ENCODE measurements at places on chromosomes 1 and 21.
A peak's percentile ranks its signal among the peaks of the same experiment; 100 is the strongest.

DNA sequence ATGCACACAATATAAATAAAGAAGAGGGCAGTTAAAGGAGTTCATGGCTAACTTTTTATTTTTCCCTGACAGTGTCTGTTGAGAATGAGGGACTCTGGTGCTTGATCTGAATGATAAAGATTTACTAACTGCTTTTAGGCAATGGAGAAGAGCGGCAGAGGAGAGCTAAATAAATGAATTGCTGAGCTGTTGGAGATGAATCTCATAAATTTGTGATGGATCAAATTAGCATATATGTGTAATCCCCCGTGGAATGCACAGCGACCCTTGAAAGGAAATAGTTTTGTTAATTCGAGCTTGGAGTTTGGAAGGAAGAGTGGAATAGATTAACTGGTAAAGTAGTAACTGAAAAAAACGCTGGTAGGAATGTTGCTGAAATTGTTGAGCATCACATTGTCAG lies 40.2 kb downstream of the HMCN1 start:
- DNase-seq = no peak

DNA sequence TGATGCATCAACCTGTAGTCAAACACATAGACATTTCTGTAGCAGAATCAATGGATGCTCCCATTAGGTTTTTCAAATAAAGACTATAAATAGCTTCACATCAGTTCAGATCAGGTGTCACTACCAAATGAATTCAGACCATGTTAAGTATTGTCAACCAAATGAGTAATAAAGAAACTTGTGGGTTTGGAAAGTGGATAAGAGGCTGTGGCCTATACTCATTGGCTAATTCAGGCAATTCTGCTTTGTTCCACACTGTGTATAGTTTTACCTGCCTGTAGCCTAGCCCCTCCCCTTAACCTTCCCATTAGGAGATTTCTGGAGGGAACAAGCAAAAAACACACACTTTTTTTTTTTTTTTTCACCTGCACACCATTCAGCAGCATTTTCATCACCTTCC lies 321.2 kb downstream of the HLX start:
- no peak for DNase-seq

DNA sequence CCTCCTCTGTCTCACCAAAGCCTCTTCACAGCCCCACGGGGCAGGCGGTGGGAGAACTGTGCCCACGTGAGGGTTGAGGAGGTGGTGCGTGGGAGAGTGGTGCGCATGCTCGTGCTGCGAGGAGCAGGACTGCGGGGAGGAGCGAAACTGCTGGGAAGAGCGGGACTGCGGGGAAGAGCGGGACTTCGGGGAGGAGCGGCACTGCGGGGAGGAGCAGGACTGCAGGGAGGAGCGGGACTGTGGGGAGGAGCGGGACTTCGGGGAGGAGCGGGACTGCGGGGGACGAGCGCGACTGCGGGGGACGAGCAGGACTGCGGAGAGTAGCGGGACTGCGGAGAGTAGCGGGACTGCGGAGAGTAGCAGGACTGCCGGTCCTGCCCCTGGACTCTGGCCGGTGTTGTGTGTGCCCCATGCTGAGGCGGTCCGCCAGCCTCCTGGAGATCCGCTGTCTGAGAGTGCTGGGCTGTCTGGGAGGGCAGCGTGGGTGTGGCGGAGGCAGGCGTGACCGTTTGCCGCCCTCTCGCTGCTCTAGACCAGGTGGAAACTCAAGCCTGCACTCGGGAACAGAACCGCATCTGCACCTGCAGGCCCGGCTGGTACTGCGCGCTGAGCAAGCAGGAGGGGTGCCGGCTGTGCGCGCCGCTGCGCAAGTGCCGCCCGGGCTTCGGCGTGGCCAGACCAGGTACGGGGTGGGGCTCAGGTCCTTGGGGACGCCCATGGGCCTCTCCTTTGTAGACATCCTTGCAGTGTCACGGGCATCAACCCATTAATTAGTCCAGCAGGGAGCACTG lies 24.6 kb downstream of the TNFRSF1B start:
- no peak for DNase-seq

- peak; percentile 52 for DNase-seq
Observed at GRCh38 chr1:161486806-161487741, 18.2 kb upstream of the FCGR2A start.

DNA sequence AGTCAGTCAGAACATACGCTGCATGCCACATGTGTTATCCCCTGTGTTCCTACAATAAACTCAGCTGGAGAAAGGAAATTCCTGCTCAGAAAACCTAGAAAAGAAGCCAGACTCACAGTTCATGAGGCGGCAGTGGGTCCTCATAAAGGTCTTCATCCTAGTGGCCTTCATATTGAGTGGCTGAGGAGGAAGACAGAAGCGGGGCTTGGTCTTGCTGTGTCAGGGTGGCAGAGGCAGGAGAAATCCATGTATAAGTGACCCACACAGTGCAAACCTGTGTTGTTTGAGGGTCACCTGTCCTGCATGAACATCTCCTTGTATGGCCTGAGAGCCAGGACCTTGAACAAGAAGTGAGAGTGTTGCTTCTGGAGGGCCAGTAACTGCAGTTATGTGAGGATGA lies 4.0 kb upstream of the WNT3A start:
- no peak for DNase-seq

DNA sequence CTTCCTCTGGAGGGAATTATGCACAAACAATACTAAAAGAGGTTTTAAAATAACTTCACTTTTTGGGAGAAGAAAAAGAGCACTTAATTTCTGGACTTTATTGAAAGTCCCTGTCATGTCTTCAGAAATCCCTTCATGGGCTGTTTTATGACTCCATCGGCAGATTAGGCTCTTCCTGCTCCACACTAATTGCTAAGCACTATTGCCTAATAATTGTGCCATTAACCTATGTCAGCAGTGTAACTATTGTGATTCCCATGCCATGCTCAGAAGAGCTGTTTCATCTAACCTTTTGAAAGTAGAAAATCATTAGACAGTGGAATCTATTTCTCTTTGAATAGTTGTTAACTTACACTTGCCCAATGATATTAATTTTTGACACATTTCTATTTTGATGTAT lies 489.3 kb upstream of the RUNX1 start:
- no peak for DNase-seq

GRCh38 chr21:34670220-34670961 lies 1.6 kb downstream of the CLIC6 start:
- DNase-seq = peak; percentile 80

GRCh38 chr21:26165331-26165730 lies 5.2 kb downstream of the APP start:
- no peak for DNase-seq

- DNase-seq = no peak
Observed at GRCh38 chr1:24890887-24891286, 39.2 kb downstream of the RUNX3 start.

- no peak for DNase-seq
Observed at GRCh38 chr1:65398083-65398482, 22.4 kb upstream of the LEPR start.

DNA sequence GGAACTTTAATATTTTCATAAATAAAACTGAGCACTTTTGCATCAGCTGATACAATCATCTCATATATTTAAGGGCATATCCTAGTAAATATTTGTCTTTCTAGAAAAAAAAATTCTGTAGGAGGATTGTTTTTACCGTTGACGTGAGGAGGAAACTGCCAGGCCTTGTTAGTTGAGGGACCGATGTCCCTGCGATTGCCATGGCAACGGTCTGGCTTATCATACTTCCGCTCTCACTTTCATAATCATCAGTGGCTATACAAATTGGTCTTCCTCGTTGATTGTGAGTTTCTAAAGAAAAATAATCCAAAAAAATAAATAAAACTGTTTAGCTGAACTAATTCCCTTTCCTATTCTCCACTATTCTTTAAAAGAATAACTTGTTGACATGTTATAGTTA lies 69.3 kb upstream of the ANGPTL3 start:
- peak; percentile 7 for DNase-seq

- DNase-seq = no peak
Observed at GRCh38 chr1:11273595-11274234, 717 bp downstream of the UBIAD1 start.

DNA sequence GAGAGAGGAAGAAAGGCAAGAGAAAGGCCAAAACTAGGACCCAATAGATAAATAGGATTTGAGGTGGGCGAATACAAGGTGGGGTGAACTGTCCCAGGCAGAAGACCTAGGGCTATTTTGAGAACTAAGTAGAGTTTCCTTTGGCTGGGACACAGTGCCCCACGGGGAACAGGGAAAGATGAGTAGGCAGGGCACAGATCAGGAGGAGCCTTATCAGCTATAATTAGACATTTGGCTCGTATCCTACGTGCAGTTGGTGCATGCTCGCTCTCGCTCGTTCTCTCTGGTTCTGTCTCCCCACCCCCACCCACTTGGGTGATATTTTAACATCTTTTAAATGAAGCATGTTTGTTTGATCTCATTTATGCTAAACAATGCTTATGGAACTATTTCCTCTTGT lies 235.0 kb upstream of the JUN start:
- no peak for DNase-seq

DNA sequence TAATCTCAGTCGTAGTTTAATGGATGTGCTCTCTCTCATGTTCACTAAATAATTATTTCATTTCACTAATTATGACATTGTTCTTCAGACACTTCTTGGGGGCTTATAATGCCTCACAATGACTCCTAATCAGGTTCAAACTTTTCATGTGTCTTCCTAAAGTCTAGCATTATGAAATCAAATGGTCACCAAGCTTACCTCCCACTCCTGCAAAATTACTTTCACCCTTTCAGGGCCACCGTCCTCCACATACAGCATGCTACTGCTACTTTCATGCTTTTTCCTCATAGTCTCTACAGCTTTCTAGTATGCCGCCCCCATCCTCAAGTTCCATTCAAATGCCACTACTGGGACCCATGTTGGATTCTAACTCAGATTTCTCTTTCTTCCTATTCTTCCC lies 59.8 kb upstream of the C1orf53 start:
- no peak for DNase-seq

- no peak for DNase-seq
Observed at GRCh38 chr1:180571832-180572636, 13.3 kb downstream of the OVAAL start.

- DNase-seq = no peak
Observed at GRCh38 chr1:112702420-112703261, 4.3 kb downstream of the RHOC start.

GRCh38 chr1:53080041-53080440 lies 18.0 kb downstream of the PODN start:
- DNase-seq = no peak

DNA sequence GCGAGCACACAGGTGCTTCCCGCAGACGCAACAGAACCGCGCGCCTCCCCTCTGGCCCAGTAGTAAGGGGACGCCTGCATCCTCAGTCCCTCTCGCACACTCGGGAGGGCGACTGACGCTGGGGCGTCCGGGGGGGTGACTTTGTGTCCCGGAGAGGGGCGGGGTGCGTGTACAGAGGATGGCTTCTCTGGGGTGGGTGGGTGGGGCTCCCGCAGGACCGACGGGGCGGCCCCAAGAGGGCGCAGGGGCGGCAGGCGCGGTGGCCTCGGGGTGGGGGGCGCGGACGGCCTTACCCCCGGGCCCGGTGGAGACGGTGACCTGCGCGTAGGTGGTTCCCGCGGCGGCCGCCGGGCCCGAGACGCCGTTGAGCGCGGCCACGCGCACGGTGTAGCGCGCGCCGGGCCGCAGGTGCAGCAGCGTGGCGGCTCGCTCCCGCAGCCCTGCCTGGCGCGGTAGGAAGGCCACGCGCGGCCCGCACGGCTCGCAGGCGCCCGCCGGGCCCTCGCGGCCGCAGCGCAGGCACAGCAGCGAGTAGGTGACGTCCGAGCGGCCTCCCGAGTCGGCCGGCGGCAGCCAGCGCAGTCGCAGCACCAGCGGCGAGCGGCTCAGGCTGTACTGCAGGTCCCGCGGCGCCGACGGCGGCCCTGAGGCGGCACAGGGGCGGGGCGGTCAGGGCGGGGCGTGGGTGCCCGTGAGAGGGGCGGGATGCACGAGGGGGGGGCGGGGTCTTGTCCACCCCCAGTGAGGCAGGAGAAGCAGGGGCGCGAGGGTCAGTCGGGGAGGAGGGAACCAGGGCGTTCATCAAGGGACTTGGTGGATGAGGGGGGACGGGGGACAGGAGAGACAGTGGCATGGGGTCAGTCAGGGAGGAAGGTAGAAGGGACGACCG lies 12.1 kb downstream of the EPHA10 start:
- peak; percentile 11 for DNase-seq

DNA sequence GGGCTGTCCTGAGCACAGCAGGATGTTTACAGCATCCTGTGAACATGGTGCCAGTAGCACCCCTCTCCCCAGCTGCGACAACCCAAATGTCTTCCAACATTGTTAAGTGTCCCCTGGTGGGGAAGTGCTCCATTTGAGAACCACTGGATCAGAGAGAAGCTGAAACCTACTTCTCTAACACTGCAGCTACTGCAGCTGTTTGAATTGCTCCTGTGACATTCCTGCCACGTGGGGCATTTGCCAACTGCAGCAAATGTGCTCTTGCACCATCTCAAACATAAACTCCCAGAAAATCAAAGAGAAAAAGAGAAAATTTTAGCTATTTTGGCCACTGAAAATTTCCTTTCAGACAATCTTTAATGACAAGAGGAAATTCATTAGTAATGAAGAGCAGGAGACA lies 11.0 kb downstream of the SLC2A5 start:
- DNase-seq = peak; percentile 35

GRCh38 chr1:201481004-201481380 lies 12.0 kb upstream of the PHLDA3 start:
- no peak for DNase-seq

GRCh38 chr1:80155371-80155770 lies 1148.8 kb upstream of the ADGRL4 start:
- no peak for DNase-seq

- no peak for DNase-seq
Observed at GRCh38 chr1:206931709-206932108, 10.0 kb upstream of the FCMR start.
